Ecto neural progenitor cell (in vitro differentiated cells): ENCODE measurements at places on chromosomes 5 and 9.
A peak's percentile ranks its signal among the peaks of the same experiment; 100 is the strongest.

DNA sequence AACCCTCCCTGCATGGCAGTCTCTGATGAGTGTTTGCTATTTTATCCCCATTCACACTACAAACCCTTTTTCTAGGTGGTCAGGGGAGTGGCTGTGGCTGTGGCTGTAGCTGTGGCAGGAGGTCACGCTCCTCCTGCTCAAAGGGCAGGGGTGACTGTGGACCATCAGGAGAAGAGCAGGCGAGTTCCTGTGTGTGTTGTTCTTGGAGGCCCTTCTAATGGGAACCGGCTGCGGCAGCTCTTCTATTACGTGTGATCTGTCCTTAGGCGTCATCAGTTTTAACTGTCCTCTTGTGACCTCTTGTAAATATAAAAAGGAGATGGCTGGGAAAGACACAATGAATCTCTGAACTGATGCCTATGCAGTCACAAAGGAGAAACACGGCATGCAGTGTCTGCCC, 65.1 kb downstream of the ANKH start:
- DNase-seq: peak; percentile 30

DNA sequence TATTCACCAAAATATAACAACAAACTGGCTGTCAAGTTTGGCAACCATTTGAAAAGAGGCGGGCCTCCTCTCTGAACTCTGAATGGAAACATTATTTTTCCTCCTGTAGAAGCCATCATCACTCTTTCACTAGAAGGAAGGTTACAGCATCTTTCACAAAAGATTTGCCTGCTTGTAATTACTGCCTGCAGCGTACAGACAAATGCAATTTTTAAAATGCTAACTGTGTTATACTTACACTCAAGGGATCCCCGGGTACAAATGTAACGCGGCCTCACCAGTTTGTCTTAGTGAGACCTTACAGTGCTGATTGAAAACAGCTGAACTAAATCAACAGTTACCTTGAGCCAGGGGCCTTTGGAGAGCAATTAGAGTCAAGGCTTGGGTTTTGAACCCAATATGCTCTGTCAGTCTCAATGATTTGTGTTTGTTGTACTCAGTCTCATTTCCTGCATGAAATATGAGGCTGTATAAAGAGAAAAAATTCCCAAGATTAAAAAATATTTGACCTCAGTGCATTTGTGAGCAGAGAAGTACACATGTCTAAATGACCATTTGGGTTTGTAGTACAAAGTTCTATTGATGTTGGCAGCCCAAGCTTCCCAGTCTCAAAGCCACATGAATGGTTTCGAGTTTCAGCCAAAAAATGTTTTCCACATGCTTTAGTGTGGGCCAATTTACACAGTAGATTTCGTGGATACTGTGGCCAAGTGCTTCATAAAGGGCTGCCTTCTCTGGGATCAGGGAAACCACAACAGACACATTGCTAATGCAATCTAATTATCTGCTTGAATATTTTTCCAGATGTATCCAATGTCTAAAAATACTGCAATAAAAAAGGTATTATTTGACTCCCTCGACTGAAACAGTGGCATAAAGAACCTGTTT, 500.0 kb downstream of the SPATA31D1 start:
- no peak for DNase-seq

DNA sequence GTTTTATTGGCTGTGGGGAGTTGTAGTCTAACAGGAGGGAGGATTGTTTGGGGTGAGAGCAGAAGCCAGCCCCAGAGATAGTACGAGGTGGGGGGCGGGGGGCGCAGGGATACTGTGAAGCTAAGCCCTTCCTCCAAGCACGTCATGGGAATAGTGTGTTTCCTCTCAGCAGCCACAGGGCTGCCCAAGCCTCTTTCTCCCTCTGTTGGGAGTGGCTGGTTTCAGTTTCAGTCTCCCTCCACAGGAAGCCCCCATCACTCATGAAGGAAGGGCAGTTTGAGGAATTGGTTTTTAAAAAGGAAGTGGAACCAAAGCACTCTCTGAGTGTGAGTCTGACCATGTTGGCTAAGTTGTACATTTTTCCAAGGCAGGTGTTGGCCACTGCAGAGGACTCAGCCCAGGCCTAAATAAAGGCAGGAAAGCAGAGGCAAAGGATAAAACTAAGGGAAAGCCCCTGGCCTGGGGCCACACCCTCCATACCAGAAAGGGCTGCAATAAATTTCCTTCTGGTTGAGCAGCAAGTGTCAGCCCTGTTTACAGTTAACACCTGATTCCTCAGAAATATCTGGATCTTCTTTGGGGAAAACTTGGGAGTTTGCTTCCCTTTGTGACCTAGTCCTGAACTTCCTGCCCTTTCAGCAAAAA, 3.2 kb downstream of the RAB24 start:
- DNase-seq: no peak

- DNase-seq: no peak
Observed at GRCh38 chr5:322281-322941, 897 bp downstream of the AHRR start.
